ENCODE measurements at places on chromosomes 5 and 9.

DNA sequence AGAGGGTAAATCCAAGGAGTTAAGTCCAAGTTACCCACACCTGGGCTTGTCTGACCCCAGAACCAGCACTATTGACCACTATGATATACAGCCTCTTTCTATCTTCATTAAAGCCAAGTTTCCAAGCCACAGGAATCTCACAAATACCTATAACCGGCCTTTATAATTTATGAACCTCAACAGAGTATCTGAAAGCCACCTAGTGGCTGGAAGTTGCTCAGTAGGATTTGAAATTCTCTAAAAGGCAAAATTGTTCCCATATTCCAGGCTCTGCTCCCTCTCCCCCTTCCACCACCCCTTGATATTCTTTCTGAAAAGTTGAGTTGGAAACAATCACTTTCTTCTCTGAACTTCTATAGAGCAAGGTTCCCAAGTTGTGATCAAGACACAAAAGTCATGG lies 106.4 kb upstream of the GPR151 start:
- H3K4me3 ChIP-seq, result no peak overlapping the region
- H3K4me1 ChIP-seq, result no peaks in the 10 kb centered on the region
- H3K27ac ChIP-seq, result no peak overlapping the region
- DNase-seq, result no peak
- peaks cover 2% of the 10 kb centered on the region for H3K27me3 ChIP-seq

GRCh38 chr5:1467341-1468246 lies 22.4 kb upstream of the SLC6A3 start:
- no peaks in the 10 kb centered on the region for H3K4me1 ChIP-seq
- DNase-seq, result no peak
- no peaks in the 10 kb centered on the region for H3K27me3 ChIP-seq
- peaks cover 42% of the 10 kb centered on the region for H3K36me3 ChIP-seq
- no peak overlapping the region for H3K4me3 ChIP-seq

GRCh38 chr9:11618241-11618805 lies 1005.5 kb upstream of the PTPRD start:
- H3K4me3 ChIP-seq, result no peak overlapping the region
- no peaks in the 10 kb centered on the region for H3K36me3 ChIP-seq
- H3K27ac ChIP-seq, result no peak overlapping the region
- no peaks in the 10 kb centered on the region for H3K27me3 ChIP-seq
- DNase-seq, result no peak
- no peaks in the 10 kb centered on the region for H3K4me1 ChIP-seq

- peak overlapping the region; percentile 13 for H3K27ac ChIP-seq
- no peak overlapping the region for H3K4me3 ChIP-seq
- DNase-seq, result no peak
- no peaks in the 10 kb centered on the region for H3K27me3 ChIP-seq
- peaks cover 6% of the 10 kb centered on the region for H3K4me1 ChIP-seq
Measured at GRCh38 chr9:6054280-6055099, 39.1 kb upstream of the RANBP6 start.

DNA sequence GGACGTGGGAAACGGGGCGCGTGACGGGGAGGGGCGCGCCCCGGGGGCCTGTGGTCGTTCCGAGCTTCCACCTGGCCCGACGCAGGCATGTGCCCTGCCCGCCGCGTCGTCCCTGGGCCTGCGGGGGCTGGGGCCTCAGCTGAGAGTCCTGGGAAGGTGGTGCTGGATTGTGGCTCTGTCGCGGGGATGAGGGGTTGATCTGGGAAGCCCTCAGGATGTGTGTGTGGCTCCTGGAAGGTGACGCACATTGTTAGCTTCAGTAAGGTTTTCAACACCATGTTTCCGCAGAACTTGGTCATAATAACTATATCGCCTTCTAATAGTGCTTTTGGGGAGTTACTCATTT lies 589.1 kb downstream of the MTRR start:
- no peak overlapping the region for H3K4me3 ChIP-seq
- H3K27me3 ChIP-seq, result no peaks in the 10 kb centered on the region
- H3K36me3 ChIP-seq, result no peaks in the 10 kb centered on the region

GRCh38 chr5:84086511-84086910 lies 298.2 kb downstream of the EDIL3 start:
- no peaks in the 10 kb centered on the region for H3K4me1 ChIP-seq
- no peak overlapping the region for H3K27ac ChIP-seq
- peaks cover 4% of the 10 kb centered on the region for H3K36me3 ChIP-seq
- DNase-seq, result no peak
- H3K27me3 ChIP-seq, result no peaks in the 10 kb centered on the region

DNA sequence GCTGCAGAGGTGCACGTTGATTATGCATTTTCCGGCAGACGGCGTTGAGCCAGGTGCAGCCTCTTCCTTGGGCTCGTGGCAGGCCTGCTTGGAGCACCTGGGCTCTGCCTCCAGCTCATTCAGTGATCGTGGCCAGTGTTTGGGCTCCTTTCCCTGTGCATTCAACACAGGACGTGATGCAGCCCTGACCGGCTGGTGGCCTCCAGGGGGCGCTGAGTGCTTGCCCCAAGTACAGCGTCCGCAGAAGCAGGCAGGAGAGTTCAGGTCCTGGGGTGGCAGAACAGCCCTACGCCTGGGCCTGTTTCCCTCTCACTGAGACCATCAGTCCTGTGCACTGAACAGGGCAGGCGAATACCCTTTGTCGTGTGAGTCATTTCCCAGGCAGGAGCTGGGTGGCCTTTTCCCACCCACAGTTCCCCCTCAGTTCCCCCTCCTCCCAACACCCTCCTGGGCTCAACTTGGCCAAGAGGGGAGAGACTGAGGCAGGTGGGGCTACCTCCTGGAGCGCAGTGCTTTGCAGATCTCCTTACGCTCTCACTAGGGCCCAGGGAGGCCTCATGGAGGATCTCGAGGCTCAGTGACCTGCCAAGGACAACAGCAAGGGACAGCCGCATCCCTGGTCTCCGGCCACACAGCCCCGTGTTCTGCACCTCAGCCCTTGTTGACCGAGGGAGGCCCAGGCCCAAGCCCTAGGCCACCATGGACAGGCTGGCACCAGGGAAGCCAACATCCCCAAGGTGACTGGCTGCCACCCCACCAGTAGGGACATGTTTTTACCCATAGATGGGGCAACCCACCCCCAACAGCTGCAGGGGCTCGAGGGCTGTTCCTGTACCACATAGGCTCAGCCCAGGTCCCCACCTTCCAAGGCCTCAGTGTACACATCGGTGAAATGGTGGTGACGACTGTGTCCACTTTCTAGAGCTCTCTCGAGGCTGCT lies 52.9 kb downstream of the LRSAM1 start:
- H3K27me3 ChIP-seq, result no peaks in the 10 kb centered on the region
- H3K4me1 ChIP-seq, result no peaks in the 10 kb centered on the region
- H3K4me3 ChIP-seq, result no peak overlapping the region

- no peak overlapping the region for H3K4me3 ChIP-seq
- DNase-seq, result no peak
- no peaks in the 10 kb centered on the region for H3K4me1 ChIP-seq
Measured at GRCh38 chr5:127439644-127440043, 77.8 kb upstream of the PRRC1 start.

GRCh38 chr9:37540634-37541033 lies 35.5 kb downstream of the FBXO10 start:
- H3K4me1 ChIP-seq, result no peaks in the 10 kb centered on the region
- H3K27me3 ChIP-seq, result no peaks in the 10 kb centered on the region
- no peak overlapping the region for H3K27ac ChIP-seq
- peaks cover 22% of the 10 kb centered on the region for H3K36me3 ChIP-seq
- no peak overlapping the region for H3K4me3 ChIP-seq

DNA sequence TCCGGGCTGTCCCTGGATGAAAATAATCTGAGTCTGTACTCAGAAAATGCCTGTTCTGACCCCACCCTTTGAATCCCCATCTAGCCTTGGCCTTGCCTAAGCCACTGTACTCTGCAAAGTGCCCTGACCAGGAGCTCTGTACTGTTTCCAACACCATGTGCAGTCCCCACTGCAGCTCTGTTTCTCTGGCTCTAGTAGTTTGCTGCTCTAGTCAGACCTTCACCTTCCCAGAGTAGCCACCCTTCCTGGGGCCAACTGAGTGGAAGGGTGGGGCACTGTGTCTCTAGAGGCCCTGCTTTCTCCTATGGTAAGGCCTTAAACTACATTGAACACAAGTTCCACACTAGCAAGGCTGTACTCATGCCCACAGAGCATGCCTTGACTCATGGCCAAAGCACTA lies 31.9 kb downstream of the P4HA2 start:
- DNase-seq, result no peak
- no peaks in the 10 kb centered on the region for H3K4me1 ChIP-seq
- H3K4me3 ChIP-seq, result no peak overlapping the region
- peaks cover 56% of the 10 kb centered on the region for H3K36me3 ChIP-seq
- H3K27ac ChIP-seq, result no peak overlapping the region
- H3K27me3 ChIP-seq, result no peaks in the 10 kb centered on the region

DNA sequence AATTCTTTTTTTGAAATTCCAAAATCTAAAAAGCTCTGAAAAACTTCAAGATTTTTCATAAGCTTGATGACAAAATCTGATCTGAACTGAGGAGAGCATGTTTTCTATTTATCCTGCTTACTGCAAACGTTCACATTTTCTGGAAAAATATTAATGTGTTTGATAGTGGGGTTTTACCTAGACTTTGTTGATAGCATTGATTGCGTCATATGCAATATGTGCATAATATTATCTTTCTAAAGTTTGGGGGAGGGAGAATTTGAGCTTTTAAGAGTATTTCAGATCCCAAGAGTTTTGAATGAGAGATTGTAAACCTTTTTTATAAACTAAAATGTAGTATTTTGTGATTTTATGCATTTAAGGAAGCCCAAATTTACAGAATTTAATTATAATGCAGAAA lies 62.8 kb upstream of the CDH6 start:
- H3K36me3 ChIP-seq, result no peaks in the 10 kb centered on the region
- no peaks in the 10 kb centered on the region for H3K27me3 ChIP-seq
- no peak for DNase-seq
- H3K4me3 ChIP-seq, result no peak overlapping the region
- peaks cover 2% of the 10 kb centered on the region for H3K4me1 ChIP-seq
- no peak overlapping the region for H3K27ac ChIP-seq

DNA sequence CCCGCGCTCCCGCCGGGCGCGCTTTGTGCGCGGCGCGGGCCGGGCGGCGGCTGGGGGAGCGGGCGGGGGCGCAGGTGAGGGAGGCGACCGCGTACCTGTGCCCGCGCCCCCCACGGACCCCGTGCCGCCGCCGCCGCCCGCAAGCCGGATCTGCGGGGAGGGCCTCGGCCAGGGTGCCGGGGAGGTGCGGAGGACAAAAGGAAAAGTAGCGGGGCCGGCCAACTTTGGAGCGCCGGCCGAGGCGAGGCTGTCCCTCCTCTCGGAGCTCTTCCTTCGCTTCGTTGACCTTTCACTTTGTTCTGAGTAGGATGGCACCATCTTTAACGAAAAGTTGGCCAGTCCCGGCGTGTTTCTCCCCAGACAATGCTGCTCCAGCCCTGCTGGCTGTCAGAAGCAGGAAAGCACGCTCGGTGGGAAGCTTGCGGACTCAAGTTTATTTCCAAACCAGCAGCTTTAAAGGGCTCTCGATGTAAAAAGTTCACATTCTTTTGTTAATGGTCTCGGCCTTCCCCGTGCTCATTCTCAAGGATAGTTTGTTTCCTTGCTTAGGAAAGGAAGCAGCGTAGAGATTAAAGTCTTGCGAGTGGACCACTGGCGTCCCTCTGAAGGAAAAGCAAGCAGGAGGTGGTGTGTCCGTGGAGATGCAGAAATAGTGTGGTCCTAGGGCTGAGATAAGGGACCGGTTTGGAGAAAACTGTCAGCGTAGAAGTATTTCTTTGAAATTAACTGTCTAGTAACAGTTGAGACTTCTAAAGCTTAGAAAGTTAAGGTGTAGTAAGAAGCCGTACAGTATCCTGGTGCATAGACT lies 639 bp downstream of the EHMT1 start:
- H3K4me1 ChIP-seq, result peaks cover 34% of the 10 kb centered on the region
- peak overlapping the region; percentile 86 for H3K4me3 ChIP-seq
- no peak for DNase-seq
- H3K27me3 ChIP-seq, result no peaks in the 10 kb centered on the region

- H3K36me3 ChIP-seq, result no peaks in the 10 kb centered on the region
- H3K4me1 ChIP-seq, result no peaks in the 10 kb centered on the region
- H3K27me3 ChIP-seq, result peaks cover 15% of the 10 kb centered on the region
- DNase-seq, result no peak
Measured at GRCh38 chr9:23492126-23493002, 333.7 kb downstream of the ELAVL2 start.

GRCh38 chr9:122865300-122865699 lies 36.9 kb upstream of the PDCL start:
- no peak overlapping the region for H3K27ac ChIP-seq
- no peak overlapping the region for H3K4me3 ChIP-seq
- peaks cover 46% of the 10 kb centered on the region for H3K36me3 ChIP-seq
- H3K27me3 ChIP-seq, result no peaks in the 10 kb centered on the region
- no peaks in the 10 kb centered on the region for H3K4me1 ChIP-seq
- DNase-seq, result no peak

DNA sequence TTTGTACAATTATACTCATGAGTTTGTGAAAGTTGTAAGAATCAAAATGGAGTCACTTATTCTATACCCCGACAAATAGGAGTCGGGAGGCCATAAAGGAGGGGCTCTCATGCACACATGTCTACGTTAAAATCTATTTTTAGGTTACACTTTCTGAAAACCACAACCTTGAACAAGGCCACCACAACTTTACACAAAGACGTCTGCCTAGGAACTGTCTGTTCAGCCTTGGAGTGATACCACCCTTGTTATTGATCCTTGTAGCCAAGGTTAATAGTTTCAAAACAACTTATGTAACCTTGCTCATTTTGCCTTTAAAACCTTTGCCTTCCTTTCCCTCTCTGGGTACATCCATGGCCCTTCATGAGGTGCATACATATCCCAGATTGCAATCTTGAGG lies 4.1 kb upstream of the NDFIP1 start:
- no peak for DNase-seq
- no peak overlapping the region for H3K27ac ChIP-seq
- H3K27me3 ChIP-seq, result no peaks in the 10 kb centered on the region
- no peaks in the 10 kb centered on the region for H3K36me3 ChIP-seq
- peaks cover 9% of the 10 kb centered on the region for H3K4me1 ChIP-seq
- H3K4me3 ChIP-seq, result no peak overlapping the region

GRCh38 chr5:165712011-165712410 lies 2206.6 kb downstream of the MAT2B start:
- no peak overlapping the region for H3K27ac ChIP-seq
- no peak overlapping the region for H3K4me3 ChIP-seq
- H3K4me1 ChIP-seq, result peaks cover 2% of the 10 kb centered on the region

DNA sequence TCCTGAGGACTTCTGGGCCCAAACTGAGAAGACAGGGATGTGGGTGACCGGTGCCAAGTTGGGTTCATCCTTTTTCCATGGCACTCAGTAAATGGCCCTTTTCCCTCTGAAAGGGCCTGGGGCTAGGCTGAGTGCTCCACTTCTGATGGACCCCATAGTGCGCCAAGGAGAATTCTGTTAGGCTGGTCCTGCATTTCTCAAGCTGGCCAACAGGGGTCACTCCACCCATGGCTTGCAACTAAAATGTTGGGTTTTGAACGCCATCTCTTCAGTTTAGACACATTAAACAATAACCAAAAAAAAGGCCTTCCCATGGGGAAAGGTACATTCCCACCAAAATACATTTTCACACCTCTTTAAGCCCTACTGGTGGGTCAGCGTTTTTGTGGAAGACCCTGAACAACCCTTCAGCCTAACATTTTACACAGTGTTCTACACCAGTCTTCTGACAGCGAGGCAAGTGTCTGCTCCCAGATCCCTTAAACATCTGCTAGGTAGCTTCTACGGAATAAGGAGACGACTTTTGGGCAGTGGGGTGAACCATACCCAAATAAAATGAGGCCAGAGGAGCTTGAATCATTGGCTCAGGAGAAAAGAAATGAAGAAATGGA lies 27.3 kb downstream of the CNTFR start:
- peaks cover 29% of the 10 kb centered on the region for H3K4me1 ChIP-seq
- no peak overlapping the region for H3K27ac ChIP-seq
- peaks cover 32% of the 10 kb centered on the region for H3K27me3 ChIP-seq
- DNase-seq, result no peak
- H3K4me3 ChIP-seq, result no peak overlapping the region

GRCh38 chr5:173859408-173860159 lies 28.6 kb upstream of the CPEB4 start:
- no peak for DNase-seq
- H3K4me1 ChIP-seq, result peaks cover 46% of the 10 kb centered on the region
- H3K4me3 ChIP-seq, result no peak overlapping the region
- peak overlapping the region; percentile 4 for H3K27ac ChIP-seq
